T-cell (primary cell): ENCODE measurements at places on chromosomes 6 and 20. TPM values are rescaled to one million over a fixed set of nuclear protein-coding genes. Genes with fewer than 3 reads are reported as not detected.

DNA sequence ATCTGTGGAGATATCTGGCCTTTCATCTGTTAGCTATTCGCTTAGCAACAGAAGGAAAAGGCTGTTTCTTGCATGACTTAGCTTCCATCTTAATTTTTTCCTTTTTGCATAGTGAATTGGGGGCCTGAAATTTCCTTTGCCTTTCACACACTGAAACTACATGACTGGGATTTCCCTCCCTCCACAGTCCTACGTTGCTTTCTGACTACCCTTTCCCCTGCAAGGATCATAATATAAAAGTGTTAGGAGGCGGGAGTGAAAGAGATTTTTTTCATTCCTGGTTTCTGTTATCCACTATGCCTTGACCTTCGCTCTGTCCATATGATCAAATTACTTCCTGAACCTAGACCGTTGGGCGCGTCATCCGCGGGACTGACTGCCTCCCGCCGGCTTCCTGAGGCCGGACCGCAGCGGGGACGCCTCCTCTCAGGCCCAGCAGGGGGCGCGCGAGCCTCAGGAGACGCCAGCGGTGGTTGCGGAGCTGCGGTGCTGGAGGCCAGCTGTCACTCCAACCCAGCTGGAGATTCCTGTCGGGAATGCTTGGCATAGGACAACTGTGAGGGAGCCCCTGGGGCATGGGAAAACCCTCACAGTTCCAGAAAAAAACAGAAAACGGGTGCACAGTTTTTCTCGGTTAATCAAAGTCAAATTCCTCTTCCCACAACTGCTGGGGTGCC lies 55.6 kb downstream of the MEP1A start:
- peak; percentile 28 for DNase-seq

GRCh38 chr6:144467172-144467762 lies 182.1 kb downstream of the UTRN start:
- no peak for DNase-seq

DNA sequence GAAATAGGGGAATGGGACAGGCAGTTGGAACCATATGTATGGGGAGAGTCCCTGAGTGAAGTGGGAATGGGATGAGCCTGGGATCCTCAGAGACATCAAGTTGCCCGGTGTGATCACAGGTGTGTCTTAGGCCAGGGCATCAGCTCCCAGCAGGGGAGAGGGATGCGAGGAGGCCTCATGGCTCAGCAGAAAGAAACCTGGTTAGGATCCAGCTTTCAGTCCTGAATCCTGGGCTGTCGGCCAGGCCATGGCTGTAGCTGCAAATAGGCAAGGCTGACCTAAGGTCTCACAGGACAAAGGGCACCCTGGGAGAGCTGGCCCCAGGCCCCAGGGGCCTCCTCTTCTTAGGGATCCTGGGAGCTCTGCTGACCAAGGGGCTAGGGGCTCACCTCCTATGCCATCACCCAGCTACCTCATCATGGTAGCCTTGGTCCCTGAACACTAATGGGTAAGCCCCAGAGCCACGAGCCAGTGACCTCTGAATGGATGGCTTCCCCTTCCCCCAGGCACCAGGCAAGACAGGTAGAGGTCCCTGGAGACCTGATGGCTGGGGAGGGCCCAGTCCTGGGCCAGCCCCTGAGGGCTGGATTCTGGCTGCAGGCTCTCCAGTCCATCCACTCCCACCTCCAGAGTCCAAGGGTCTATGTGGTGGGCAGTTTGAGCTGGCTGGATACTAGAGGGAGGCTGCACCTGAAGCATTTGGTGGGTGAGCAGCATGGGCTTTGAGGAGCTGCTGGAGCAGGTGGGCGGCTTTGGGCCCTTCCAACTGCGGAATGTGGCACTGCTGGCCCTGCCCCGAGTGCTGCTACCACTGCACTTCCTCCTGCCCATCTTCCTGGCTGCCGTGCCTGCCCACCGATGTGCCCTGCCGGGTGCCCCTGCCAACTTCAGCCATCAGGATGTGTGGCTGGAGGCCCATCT lies at the start of gene SLC22A7:
Gene SLC22A7, plus strand, starts transcription at position 617 of the 921 bp plus-strand sequence. Its CDS starts 99 bp downstream, at position 716.
- no peak for DNase-seq

The FOXS1 gene
- total RNA-seq = not detected

The MLIP gene
- total RNA-seq = not detected
